AG20443 (cell line): ENCODE measurements at places on chromosomes 7 and 10.

DNA sequence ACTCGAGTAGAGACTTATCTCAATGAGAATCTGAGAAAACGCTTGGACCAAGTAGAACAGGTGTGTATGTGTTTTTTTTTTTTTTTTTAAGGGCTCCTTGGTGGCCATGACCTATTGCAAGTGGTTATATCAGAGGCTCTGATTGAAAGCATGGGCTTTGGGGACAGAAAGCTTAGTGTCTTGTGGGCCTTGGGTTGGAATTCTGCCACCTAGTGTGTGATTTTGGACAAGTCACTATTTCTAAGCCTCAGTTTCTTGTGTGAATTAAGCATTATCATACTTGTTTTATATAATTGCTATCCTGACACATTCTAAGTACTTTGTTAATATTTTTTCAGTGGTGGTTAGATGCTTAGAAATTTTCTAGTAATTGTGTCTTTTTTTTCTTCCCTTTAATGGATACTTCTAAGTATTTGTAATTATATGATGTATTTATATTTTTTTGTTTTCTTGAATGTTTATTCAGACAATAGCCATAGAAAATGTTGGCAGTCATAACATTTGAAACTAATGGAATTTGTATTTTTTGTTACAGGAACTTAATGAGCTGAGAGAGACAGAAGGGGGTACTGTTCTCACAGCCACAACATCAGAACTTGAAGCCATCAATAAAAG is 33.1 kb downstream of the SMC3 start:
- DNase-seq: peak; percentile 40

DNA sequence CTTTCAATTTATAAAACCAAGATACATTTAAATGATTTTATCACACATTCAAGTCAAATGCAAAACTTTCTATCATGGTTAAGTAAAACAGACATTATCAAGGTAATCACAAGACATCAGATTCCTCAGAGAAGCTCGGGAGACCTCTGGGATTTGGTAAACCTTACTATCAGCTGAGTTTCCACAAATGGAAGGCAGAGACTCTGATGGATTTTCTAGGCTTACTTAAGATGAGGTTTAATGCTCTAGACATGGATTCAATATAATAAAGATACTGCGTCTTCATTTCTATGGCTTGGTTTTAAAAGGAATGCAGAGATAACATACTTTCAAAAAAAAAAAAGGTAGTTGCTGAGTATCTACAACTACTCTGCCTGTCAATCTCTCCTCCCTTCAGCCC is 171.7 kb downstream of the JAZF1 start:
- DNase-seq: no peak

GRCh38 chr7:155997431-155998327 is 185.4 kb upstream of the SHH start:
- no peak for DNase-seq

DNA sequence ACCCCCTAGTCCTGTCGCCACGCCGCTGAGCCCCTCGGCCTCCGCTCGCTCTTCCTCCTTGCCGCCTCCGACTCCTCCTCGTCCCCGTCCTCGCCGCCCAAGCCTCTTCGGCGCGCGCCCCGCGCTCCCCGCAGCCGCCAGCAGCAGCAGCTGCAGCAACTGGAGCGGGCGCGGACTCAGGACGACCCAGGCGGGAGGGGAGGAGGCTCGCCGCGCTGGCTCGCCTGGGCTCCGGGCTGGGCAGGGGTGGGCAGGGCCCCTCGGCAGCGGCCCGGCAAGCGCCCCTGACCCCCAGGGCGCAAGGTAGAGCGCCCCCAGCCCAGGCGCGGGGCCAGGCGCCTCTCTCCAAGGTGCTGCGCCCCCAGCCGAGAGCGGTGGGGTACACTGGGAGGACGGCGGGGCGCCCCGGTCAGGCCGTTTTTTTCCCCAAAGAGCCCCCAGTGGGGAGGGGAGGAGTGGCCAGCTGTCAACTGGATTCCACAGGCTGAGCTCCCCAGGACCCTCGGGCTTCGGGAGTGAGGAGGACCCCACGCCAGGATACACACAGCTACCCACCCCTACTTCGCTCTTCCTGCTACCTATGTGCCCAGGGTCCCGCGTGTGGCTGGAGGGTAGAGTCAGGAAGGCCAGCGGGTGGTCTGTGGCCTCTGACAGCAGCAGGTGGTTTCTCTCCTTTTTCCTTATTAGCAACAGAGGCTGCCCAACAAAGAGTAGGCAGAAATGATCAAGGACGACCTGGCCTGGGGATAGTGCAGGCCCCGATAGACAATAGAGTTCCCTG is 903 bp upstream of the KCNMA1 start:
- DNase-seq: peak; percentile 72

DNA sequence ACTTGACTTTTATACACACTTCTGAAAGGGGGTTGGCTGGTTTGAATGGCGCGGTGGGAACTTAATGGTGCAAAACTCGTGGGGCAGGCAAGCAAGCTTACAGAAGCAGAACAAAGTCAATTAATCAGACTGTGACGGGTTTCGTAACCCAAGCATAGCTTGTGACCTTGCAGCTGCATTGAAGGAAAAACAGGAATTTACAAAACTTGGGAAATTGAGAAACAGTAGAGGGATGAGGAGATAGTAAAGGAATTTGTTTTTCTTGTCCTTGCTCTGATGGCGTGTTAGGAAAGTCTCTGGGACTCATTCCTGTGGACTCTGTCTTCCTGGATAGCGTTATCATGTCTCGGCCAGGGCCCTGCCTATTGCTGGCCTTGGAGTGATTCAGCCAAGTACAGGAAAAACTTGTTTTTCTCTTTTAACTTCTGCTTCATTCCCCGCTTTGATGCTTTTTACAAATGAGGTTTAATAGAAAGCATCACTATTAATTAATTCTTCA is 220.0 kb upstream of the KCND2 start:
- peak; percentile 31 for DNase-seq
